Stimulated activated CD4-positive, alpha-beta T cell treated with anti-CD3 and anti-CD28 coated beads, Interleukin-12 subunit alpha, Interleukin-12 subunit beta, amount 100 ng/mL, for 24 hours (primary cell): ENCODE measurements at places on chromosomes 1 and 21.

DNA sequence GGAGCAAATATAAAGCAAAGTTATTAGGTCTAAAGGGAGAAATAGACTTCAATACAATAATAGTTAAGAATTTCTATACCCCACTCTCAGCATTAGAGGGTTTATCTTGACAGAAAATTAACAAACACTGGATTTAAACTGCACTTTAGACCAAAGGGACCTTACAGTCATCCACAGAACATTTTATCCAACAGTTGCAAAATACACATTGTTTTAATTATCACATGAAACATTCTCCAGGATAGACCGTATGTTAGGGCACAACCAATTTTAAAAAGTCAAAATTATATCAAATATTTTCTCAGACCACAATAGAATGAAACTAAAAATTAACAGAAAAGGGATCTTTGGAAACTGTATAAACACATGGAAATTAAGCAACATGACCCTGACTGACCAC, 384.5 kb upstream of the C1orf87 start:
- no peak for DNase-seq

GRCh38 chr1:91781371-91781825, 104.6 kb downstream of the TGFBR3 start:
- no peak for DNase-seq

DNA sequence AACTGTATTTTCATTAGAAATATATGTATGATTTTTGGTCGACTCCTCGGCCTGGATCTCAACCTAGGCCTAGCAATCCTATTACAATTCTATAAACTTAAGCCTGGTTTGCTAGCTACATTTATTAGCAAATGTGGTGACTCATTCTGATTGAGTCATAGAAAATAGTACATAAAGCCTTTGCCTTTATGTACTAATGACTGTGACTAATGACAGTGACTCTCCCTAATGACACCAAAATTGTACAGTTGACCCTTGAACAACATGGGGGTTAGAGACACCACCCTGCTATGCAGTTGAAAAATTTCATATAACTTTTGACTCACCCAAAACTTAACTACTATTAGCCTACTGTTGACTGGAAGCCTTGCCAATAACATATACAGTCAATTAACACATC, 78.9 kb downstream of the CLEC20A start:
- DNase-seq: no peak

- no peak for DNase-seq
Observed at GRCh38 chr1:110426854-110427253, 19.4 kb upstream of the LAMTOR5 start.

- DNase-seq: no peak
Observed at GRCh38 chr1:41464885-41465284, 19.6 kb downstream of the EDN2 start.

- DNase-seq: no peak
Observed at GRCh38 chr1:248752161-248753028, 3.2 kb downstream of the LYPD8 start.

- no peak for DNase-seq
Observed at GRCh38 chr1:78101514-78101913, 55.7 kb downstream of the GIPC2 start.

DNA sequence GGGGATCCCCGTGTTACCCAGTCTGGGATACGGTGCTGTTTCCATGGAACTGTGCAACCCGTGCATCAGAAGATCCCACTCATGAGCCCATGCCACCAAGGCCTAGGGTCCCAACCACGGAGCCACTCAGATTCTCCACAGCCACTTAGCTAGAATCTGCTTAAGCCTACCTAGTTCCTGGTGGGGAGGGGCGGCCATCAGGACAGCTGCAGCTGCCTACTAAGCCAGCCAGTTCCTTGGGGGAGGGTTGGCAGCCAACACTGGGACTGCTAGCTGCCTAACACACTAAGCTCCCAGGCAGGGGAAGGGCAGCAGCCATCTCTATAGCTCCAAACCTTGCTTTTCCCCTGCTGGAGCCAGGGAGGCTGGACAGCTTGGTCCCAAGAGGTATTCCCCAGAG, 549.2 kb upstream of the BRINP3 start:
- no peak for DNase-seq

- DNase-seq: no peak
Observed at GRCh38 chr21:42396799-42397745, 1.2 kb upstream of the TMPRSS3 start.

- no peak for DNase-seq
Observed at GRCh38 chr21:32929633-32930038, 96.1 kb upstream of the OLIG2 start.

GRCh38 chr1:117535821-117536220, 70.0 kb upstream of the TENT5C start:
- no peak for DNase-seq
